Fibroblast of skin of right quadriceps (primary cell): ENCODE measurements at places on chromosomes 3 and 15.

GRCh38 chr3:14461748-14462324 is 59.4 kb downstream of the SLC6A6 start:
- peak; percentile 63 for DNase-seq

- DNase-seq, result peak; percentile 84
These were observed 77.0 kb downstream of the LRIG1 start for GRCh38 chr3:66423791-66424190.

DNA sequence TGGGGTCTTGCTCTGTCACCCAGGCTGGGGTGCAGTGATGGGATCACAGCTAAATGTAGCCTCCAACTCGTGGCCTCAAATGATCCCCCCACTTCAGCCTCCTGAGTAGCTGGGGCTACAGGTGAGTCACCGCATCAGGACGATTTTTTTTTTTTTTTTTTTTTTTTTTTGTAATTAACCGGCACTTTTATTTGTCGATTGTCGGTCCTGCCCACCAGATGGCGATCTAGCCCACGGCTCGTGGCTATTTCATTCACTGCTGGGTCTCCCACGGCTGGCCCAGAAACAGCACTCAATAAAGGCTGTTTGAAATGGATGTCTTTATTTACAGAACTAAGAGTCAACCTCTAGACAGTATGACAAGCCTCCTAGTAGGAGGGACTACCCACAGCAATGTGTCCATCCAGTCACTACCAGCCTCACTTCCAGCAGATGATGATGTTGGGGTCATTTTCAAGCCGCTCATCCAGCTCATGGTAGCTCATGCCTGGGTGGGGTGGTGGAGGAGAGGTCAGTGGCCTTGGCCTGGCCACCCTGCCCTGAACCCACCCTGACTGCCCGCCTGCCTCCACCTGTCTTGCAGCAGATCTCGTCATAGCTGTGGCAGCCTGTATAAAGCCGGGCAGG is 1.8 kb upstream of the ZMYND10 start:
- peak; percentile 75 for DNase-seq

DNA sequence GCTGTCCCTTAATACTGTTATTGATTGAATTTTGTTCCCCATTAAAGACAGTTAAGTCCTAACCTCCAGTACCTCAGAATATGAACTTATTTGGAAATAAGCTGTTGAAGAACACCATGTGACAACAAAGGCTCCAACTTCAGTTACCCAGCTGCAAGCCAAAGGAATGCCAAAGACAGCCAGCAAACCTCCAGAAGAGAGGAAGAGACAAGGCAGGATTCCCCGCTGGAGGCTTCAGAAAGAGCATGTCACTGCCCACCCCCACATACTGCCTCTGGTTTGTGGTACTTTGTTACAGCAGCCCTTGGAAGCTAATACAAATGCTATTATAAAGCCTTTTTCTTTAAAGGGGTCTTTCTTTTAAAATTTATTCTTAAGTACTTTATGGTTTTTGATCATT is 18.4 kb upstream of the NEK10 start:
- DNase-seq, result peak; percentile 8

DNA sequence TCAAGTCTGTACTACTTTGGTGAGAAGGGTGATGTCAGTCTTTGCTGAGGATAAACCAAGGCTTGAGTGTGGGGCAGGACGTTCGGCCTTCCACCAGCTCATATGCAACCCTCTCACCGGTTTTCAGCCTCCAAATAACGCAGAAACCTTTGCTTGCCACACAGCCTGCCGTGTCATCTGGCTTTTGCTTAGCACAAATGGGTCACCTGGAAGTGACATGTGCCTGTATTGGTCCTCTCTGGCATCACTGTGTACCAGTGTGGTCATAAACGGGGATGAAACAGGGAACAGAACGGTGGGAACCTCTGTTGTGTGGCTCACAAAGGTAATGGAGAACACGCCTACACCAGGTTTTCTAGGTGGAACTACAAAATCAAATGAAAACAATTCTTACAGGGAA is 7.1 kb downstream of the POMGNT2 start:
- no peak for DNase-seq

DNA sequence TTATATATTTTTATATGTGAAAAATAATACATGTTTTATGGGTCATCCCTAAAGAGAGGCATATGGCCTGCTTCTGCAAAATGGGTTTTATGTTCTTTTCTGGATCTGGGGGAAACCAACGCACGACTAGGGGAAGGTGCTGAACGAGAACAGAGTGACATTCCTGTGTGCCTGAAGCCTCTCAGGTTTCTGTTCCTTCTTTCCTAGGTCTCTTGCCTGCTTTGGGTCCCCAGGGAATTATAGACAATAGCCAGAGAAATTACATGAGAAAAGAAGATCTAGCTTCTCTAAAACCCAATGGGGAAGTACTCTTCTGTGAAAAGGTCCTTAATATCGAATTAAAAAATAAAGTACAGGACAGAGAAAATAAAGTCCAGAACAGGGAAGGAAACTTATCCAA is 66.5 kb downstream of the IGSF11 start:
- no peak for DNase-seq
